ENCODE measurements at places on chromosomes 3 and 15. TPM values are rescaled to one million over a fixed set of nuclear protein-coding genes. Genes with fewer than 3 reads are reported as not detected.

- H3K4me1 ChIP-seq = no peaks in the 10 kb centered on the region
- no peak overlapping the region for H3K4me3 ChIP-seq
- no peaks in the 10 kb centered on the region for H3K36me3 ChIP-seq
- DNase-seq = no peak
- no peaks in the 10 kb centered on the region for H3K27me3 ChIP-seq
Measured at GRCh38 chr15:97482521-97482920, 478.0 kb upstream of the ARRDC4 start.

The GOLGA8T gene
- total RNA-seq = 0.44 TPM

GRCh38 chr3:29285471-29286071 is 4.7 kb downstream of the RBMS3 start:
- no peak for DNase-seq
- H3K27me3 ChIP-seq = no peaks in the 10 kb centered on the region
- peak overlapping the region; percentile 25 for H3K4me3 ChIP-seq
- H3K36me3 ChIP-seq = no peaks in the 10 kb centered on the region
- H3K4me1 ChIP-seq = no peaks in the 10 kb centered on the region
- peak overlapping the region; percentile 92 for H3K27ac ChIP-seq

GRCh38 chr3:170809007-170809974 is 60.7 kb downstream of the RPL22L1 start:
- no peak overlapping the region for H3K4me3 ChIP-seq
- no peaks in the 10 kb centered on the region for H3K36me3 ChIP-seq
- H3K27me3 ChIP-seq = no peaks in the 10 kb centered on the region
- H3K4me1 ChIP-seq = peaks cover 3% of the 10 kb centered on the region

- no peak overlapping the region for H3K27ac ChIP-seq
- no peaks in the 10 kb centered on the region for H3K27me3 ChIP-seq
- H3K4me1 ChIP-seq = peaks cover 27% of the 10 kb centered on the region
Measured at GRCh38 chr3:40782111-40782721, 257.5 kb downstream of the ZNF621 start.

The BUB1B gene
- 0.39 TPM for total RNA-seq

DNA sequence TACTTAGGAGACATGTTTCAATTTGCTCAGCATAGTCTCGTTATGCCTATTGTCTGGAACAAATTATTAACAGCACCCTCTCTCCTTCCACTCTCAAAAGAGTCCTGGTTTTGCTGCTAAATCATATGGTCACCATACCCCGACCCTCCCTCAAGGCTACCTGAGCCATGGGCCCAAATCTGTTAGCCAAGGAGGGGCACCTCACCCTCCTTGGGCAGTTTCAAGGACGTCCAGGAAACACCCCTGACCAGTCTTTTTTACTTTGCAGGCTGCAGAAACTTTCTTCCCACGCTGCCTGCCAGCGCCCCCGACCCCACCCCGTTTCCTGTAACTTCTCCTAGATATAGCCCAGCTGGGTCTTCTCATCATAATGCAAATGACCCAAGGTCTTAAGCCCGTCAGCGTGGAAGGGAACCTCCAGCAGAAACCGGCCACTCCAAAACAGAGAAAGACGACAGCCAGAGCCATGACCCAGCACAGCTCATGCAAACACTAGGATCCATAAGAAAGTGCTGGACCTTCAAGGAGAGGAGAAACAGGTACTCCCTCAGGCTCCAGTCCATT is 62.3 kb downstream of the ADCY5 start:
- H3K4me1 ChIP-seq = no peaks in the 10 kb centered on the region
- DNase-seq = no peak
- peak overlapping the region; percentile 92 for H3K27ac ChIP-seq
- no peaks in the 10 kb centered on the region for H3K27me3 ChIP-seq
- H3K4me3 ChIP-seq = no peak overlapping the region
- no peaks in the 10 kb centered on the region for H3K36me3 ChIP-seq

The AHSG gene
- total RNA-seq = not detected

The GSK3B gene
- total RNA-seq = 31.3 TPM

GRCh38 chr15:59407946-59408345 is 30.0 kb upstream of the FAM81A start:
- no peaks in the 10 kb centered on the region for H3K36me3 ChIP-seq
- no peak overlapping the region for H3K4me3 ChIP-seq
- no peak overlapping the region for H3K27ac ChIP-seq

- H3K27me3 ChIP-seq = no peaks in the 10 kb centered on the region
- H3K27ac ChIP-seq = no peak overlapping the region
- no peaks in the 10 kb centered on the region for H3K4me1 ChIP-seq
Measured at GRCh38 chr3:150081084-150081483, 110.4 kb upstream of the PFN2 start.

- no peaks in the 10 kb centered on the region for H3K27me3 ChIP-seq
- H3K4me3 ChIP-seq = no peak overlapping the region
- DNase-seq = no peak
Measured at GRCh38 chr15:62051166-62051565, 9.1 kb downstream of the VPS13C start.

- H3K36me3 ChIP-seq = no peaks in the 10 kb centered on the region
- no peak overlapping the region for H3K27ac ChIP-seq
- no peaks in the 10 kb centered on the region for H3K27me3 ChIP-seq
- H3K4me1 ChIP-seq = peaks cover 25% of the 10 kb centered on the region
- DNase-seq = no peak
Measured at GRCh38 chr3:171183042-171183441, 156.5 kb upstream of the SLC2A2 start.

The PAQR9 gene
- 23.0 TPM for total RNA-seq

- H3K4me3 ChIP-seq = no peak overlapping the region
- no peaks in the 10 kb centered on the region for H3K36me3 ChIP-seq
- no peaks in the 10 kb centered on the region for H3K27me3 ChIP-seq
- DNase-seq = no peak
- H3K4me1 ChIP-seq = no peaks in the 10 kb centered on the region
Measured at GRCh38 chr3:73868688-73869315, 244.1 kb upstream of the PDZRN3 start.

GRCh38 chr3:45088543-45089358 is 57.4 kb downstream of the CDCP1 start:
- H3K27ac ChIP-seq = no peak overlapping the region
- no peaks in the 10 kb centered on the region for H3K27me3 ChIP-seq
- H3K4me1 ChIP-seq = no peaks in the 10 kb centered on the region
- no peak overlapping the region for H3K4me3 ChIP-seq
- no peak for DNase-seq

The RCCD1 gene
- total RNA-seq = 6.8 TPM

GRCh38 chr3:184539801-184540435 is 21.7 kb upstream of the EPHB3 start:
- no peaks in the 10 kb centered on the region for H3K27me3 ChIP-seq
- peak; percentile 40 for DNase-seq
- H3K36me3 ChIP-seq = no peaks in the 10 kb centered on the region
- no peak overlapping the region for H3K4me3 ChIP-seq
- H3K4me1 ChIP-seq = no peaks in the 10 kb centered on the region

GRCh38 chr3:44970926-44971490 is 5.0 kb downstream of the ZDHHC3 start:
- H3K4me3 ChIP-seq = no peak overlapping the region
- no peaks in the 10 kb centered on the region for H3K27me3 ChIP-seq
- no peaks in the 10 kb centered on the region for H3K36me3 ChIP-seq

The TNNC1 gene
- 8,249 TPM for total RNA-seq

GRCh38 chr3:71099997-71100719 is 483.4 kb downstream of the FOXP1 start:
- H3K27me3 ChIP-seq = no peaks in the 10 kb centered on the region
- H3K27ac ChIP-seq = no peak overlapping the region
- H3K4me1 ChIP-seq = no peaks in the 10 kb centered on the region
- no peak for DNase-seq

The UNC13C gene
- 0.19 TPM for total RNA-seq

The TRPM1 gene
- not detected for total RNA-seq

DNA sequence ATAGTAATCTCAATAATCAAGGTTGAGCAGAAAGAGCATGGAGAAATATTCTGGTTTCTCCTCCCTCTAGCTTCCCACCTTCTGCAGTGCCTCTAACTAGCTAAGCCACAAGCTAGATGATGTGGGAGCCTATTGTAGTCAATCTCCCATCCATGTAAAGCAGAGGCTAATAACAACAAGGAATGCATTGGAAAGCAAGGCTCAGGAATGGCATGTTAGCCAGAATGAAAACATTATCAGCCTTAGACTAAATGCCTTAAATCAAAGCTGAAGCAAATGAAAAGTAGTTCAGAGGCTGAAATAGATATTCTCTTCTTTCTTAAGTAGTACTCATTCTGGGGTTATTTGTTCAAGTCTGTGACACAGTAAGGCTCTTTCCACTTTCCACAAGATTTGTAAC is 350.3 kb upstream of the DPPA4 start:
- H3K4me3 ChIP-seq = no peak overlapping the region
- no peaks in the 10 kb centered on the region for H3K4me1 ChIP-seq
- no peak overlapping the region for H3K27ac ChIP-seq

The ADAMTS7 gene
- total RNA-seq = 20.8 TPM

GRCh38 chr3:160564949-160565441 is 376 bp downstream of the KPNA4 start:
- peak overlapping the region; percentile 99 for H3K27ac ChIP-seq
- no peaks in the 10 kb centered on the region for H3K4me1 ChIP-seq
- no peaks in the 10 kb centered on the region for H3K27me3 ChIP-seq
- peak overlapping the region; percentile 93 for H3K4me3 ChIP-seq

DNA sequence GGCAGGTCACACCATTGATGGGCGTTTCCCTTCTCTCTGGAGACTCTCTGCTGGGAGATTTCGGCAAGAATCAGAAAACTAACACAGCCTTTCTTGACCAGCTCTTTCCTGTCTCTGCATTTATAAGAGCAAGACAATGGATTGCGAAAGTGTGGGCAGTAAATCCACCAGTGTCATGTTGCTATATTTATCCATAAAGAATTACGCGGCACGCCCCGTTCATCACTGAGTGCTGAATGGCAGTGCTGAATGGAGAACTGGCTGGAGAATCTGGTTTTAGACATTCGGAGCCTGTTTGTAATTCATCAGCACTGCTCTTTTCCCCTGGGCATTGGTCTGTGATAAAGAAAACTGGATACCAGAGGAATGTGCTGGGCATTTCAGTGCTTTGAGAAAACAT is 2.0 kb upstream of the CEMIP start:
- H3K27ac ChIP-seq = no peak overlapping the region
- DNase-seq = peak; percentile 77
- no peaks in the 10 kb centered on the region for H3K36me3 ChIP-seq
- H3K27me3 ChIP-seq = no peaks in the 10 kb centered on the region
- H3K4me1 ChIP-seq = peaks cover 40% of the 10 kb centered on the region
- H3K4me3 ChIP-seq = no peak overlapping the region

The CIP2A gene
- total RNA-seq = 0.83 TPM

The B3GNT5 gene
- 1.7 TPM for total RNA-seq

DNA sequence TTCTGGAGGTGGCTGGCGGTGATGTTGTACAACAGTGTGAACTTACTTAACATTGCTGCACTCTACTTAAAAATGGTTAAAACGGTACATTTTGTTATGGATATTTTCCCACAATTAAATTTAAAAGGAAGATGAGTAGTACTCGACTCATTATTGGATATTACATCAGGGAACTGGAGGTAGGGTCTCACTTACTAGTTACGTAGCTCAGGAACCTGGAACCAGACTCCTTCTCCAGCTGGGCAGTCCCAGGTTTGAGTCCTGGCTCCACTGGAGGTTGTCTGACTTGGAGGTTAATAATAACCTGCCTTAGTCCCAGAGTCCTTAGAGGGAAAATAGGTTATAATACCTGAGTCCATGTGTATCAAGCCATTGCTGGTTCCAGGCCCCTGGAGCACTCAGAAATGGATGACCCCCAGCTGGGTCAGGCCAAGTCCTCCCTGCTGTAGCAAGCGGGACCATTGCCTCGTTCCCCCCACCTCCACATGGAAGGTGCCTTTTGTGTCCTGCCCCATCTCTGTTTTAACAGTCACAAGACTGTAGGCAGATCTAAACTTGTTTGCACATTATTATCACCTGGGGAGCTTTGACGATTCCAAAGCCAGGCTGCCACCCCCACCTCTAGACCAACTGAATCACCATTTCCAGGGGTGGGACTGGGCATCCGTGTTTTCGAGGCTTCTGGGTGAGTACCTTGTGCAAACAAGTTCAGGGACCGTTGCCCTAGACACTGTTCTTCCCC is 126.6 kb downstream of the IGF1R start:
- no peak overlapping the region for H3K27ac ChIP-seq
- H3K4me1 ChIP-seq = peaks cover 84% of the 10 kb centered on the region
- no peaks in the 10 kb centered on the region for H3K36me3 ChIP-seq
- H3K27me3 ChIP-seq = no peaks in the 10 kb centered on the region
- H3K4me3 ChIP-seq = no peak overlapping the region

The SKOR1 gene
- total RNA-seq = 0.12 TPM

DNA sequence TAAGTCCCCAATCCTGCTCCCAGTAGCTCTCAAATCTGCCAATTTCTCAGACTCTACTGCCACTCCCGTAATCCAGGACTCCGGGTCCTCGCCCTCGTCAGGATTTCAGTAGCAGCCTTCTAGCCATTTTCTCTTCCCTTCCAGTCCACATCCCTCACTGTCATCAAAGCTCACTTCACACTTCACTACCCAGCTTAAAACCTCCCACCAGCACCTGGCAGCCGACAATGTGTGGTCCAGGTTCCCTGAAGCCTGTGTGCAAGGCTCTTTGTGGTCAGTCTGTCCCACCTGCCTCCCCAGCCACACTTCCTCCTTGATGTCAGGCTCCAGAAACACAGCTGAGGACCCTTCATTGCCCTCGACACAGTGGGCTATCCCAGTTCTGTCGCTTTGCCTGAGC is 304.5 kb upstream of the ROPN1 start:
- no peaks in the 10 kb centered on the region for H3K27me3 ChIP-seq
- H3K4me3 ChIP-seq = no peak overlapping the region
- no peaks in the 10 kb centered on the region for H3K4me1 ChIP-seq
- no peaks in the 10 kb centered on the region for H3K36me3 ChIP-seq
- no peak for DNase-seq

The FBXO40 gene
- total RNA-seq = 187 TPM

The ANAPC13 gene
- 67.8 TPM for total RNA-seq

GRCh38 chr3:151686257-151686656 is 47.5 kb upstream of the AADACL2 start:
- H3K4me3 ChIP-seq = no peak overlapping the region
- H3K27ac ChIP-seq = no peak overlapping the region
- H3K27me3 ChIP-seq = no peaks in the 10 kb centered on the region
- no peaks in the 10 kb centered on the region for H3K36me3 ChIP-seq
- no peaks in the 10 kb centered on the region for H3K4me1 ChIP-seq
- no peak for DNase-seq

DNA sequence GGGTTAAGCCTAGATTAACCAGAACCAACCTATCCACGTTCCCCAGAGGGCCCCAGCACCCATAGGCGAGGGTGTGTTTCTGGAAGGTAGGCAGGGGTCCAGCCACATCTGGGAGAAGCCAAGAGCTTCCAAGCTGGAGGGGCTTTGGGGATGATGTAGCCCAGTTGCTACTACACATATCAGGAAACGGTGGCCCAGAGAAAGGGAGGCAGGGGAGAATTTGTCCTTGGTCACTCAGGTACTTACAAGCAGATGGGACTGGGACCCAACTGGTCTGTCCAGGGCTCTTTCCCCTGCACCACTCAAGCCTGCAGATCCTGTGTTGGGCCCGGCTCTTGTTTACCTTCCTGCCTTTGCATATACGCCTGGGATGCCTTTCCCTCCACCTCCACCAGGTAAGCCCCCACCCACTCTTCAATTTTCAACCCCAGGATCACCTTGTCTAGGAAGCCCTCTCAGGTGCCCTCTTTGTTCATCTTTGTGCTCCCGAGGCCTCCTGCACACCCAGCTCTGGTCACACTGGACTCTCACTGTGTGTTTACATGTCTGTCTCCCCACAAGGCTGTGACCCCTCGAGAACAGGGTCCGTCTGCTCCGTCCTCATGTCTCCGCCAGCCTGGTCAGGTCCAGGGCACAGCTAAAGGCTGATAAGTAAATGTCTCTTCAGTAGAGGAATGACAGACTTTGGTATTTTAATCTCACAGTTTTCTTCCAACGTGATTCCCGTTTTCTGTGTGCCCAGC is 204.4 kb upstream of the LINGO1 start:
- no peak for DNase-seq
- H3K4me1 ChIP-seq = no peaks in the 10 kb centered on the region
- no peak overlapping the region for H3K27ac ChIP-seq
- H3K4me3 ChIP-seq = no peak overlapping the region
- H3K27me3 ChIP-seq = no peaks in the 10 kb centered on the region
- no peaks in the 10 kb centered on the region for H3K36me3 ChIP-seq
